ENCODE measurements at places on chromosomes 11 and 22.

DNA sequence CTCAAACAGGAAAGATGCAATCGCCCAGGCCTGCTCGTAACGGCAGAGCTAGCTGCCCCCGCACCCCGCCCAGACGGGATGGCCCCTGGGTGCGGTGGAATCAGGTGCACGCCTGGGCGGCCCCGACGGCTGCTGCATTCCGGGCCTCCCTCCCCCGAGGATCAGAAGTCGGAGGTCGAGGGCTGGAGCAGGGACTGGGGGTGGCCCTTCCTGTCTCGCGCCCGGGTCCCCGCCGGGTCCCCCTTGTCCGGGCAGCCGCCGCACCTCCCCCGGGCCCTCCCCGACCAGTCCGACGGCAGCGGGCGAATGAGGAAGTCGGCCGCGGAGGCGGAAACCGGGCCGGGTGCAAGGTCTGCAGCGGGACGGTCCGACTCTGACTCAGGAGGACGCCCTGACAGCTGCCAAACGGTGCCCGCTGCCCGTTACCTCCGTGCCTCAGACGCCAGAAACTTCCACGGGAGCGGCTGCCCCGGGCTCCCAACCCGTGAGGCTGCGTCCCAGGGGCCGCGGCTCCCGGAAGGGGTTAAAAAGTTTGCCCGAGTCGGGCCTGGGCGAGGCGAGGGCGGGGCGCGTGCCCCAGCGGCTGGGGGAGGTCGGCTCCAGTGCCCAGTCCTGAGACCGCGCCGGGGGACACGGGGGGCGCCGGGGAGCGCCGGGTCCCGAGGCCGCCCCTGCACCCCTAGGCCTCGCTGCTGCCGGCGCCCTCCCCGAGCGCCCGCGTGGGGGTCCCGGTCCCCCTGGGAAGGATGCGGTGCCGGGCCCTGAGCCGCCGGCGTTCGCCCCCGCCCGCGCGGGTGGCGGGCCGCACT is 663 bp downstream of the MYH9 start:
- DNase-seq, result no peak

DNA sequence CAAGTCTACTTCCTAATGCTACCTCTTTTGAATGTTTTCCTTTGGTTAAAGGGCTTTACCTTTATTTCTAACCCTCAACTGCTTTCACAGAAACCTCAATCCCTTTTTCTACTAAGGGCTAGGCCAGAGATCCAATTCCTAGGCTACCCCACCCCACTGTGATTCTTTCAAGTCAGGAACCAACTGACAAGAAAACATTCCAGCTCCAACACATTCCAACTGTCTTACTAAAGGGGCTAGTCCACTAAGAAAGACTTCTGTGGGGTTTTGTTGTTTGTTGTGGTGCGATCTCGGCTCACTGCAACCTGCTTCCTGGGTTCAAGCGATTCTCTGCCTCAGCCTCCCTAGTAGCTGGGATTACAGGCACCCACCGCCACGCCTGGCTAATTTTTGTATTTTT is 151.3 kb downstream of the APOL5 start:
- peak; percentile 52 for DNase-seq

- no peak for DNase-seq
These were observed 9.0 kb downstream of the RAC2 start for GRCh38 chr22:37234736-37235711.

- DNase-seq, result no peak
These were observed 8.3 kb upstream of the SORL1-AS1 start for GRCh38 chr11:121460941-121461514.

DNA sequence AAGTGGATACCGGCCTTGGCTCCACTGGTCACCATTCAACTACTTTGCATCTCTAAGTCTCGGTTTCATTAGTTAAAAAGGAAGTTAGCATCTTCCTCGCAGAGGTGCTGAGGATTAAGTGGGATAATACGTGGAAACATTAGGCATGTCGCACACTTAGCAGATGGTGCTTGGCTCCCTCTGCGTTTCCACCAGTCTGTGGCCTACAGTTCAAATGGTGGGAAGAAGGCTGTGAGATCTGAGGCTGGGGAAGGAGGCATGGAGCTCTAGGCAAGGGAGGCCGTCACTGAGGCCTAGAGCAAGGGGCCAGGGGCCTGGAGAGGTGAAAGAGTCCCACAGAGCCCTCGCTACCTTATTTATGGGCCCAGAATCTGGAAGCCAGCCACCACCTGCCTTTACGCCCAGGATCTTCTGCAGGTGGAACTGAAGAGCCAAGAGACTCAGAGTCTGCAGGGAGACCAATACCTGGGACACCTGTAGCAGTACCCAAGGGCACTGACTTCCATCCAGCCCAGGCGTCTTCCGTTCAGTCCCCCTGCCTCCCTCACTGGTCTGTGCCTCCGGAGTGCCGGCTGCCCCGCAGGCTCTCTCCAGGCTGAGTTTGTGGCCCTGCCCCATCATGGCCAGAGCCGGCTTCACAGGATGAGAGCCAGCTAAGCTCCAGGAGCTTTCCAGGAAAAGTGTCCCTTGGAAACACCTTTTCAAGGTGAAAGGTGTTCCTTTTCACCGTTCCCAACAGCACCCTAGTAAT is 66.1 kb upstream of the A4GALT start:
- no peak for DNase-seq

DNA sequence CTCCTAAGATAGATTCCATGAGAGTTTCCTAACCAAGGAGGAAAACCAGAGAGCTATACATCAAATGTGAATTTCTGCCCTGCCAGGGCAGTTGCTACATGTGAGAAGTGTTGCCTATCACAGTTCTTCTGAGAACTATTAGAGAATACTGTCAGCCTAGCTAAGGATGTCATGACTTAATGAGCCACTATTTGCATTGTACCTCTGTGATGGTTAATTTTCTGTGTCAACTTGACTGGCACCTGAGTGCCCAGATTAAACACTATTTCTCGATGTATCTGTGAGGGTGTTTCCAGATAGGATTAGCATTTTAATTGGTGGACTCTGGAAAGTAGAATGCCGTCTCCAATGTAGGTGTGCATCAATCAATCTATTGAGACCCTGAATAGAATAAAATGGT is 1.7 kb upstream of the TCN1 start:
- DNase-seq, result no peak

DNA sequence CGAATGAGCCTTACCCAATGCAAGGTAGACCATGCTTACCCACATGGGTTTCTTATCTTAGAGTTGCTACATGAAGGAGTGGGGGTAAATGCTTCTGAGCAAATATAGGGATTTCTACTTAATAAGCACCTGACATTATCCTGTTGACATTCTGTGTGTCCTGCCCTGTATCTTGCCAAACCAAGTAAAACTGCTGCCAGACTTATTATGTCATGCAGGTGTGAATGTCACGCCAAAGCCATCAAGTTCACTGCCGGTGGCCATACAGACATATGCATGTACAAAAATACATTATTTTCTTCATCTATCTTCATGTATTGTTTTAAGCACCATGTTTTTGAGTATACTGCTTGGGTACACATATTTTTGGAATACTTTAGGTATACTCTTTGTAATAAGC is 70.2 kb downstream of the NOX4 start:
- DNase-seq, result no peak

GRCh38 chr11:61080526-61080925 is 21.8 kb upstream of the CD5 start:
- no peak for DNase-seq

DNA sequence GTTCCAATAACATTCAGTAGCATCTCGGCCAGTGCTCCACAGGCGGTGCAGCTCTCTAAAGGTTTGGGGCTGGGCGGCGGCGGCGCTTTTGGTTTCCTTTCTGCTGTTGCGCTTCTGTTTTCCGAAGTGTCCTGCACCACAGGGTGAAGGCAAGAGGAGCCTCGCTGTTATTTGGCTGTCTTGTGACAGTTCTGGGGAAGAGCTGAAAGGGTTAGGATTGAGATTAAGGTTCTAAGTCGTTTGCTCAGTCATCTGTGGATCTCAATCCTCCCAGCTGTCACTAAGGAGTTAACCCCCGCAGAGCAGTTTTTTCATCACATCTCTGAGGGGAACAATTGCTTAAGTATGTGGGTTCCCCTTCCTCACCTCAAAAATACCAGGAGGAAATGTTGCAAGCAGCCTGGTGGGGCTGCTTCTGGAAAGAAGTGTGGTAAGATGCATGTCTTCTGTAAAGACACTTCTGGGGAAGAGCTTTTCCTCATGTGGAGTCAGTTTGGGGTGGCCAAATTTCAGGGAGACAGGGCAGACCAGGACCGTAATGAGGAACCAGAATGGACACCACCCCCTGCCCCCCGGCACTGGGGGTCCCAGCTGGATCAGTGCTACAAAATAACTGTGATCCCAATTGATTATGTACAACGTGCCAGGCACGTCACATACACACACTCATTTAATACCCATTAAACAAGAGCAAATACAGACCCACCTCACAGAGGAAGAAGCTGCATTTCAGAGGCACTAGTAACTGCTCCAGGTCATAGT is 14.2 kb downstream of the TMEM121B start:
- no peak for DNase-seq

DNA sequence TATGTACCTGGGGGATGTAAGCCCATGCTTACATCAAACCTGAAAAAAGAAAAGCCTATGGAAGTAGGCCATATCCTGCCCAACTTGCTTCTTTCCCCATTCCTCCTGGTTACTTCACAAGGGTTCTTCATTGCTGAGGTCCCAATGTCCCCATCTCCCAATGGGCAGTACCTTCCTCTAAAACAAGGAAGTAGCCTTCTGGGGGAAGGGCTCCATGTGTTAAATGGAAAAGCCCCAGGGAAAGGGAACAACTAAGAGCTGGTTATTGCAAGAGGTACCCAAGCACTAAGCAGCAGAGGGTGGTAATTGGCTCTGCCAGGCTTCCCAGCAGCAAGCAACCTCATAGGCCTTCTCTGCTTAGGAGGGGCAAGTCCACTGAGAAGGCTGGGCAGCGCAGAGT is 11.3 kb downstream of the TMEM216 start:
- DNase-seq, result no peak

DNA sequence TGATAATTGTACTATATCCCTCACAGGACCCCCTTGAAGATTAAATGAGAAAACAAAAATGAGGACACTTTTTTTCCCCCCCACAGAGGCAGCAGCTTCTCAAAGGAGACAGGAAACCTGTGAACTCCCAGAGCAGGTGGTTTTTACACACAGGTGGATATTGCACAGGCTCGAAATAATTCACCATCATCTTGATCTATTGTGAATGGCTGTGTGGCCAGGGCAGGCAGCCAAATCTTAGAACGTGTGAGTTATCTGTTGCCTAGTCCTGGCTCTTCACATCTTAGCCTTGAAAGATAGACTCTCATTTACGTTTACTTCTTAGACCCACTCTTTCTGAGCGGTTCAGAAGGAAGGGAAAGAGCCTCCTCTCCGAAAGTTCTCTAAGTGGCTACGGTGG is 23.5 kb downstream of the PPFIBP2 start:
- DNase-seq, result no peak

- DNase-seq, result no peak
These were observed 154.1 kb upstream of the CTSC start for GRCh38 chr11:88491674-88492073.

- DNase-seq, result no peak
These were observed at the start of gene GPR152 for GRCh38 chr11:67452141-67452952. TSS of gene GPR152 (minus strand) at chr11:67452729. CDS start at chr11:67452724, 5 bp downstream.

GRCh38 chr11:111963931-111964340 is 26.8 kb downstream of the DIXDC1 start:
- no peak for DNase-seq

GRCh38 chr11:117011541-117011898 is 86.7 kb downstream of the SIK3 start:
- peak; percentile 87 for DNase-seq

DNA sequence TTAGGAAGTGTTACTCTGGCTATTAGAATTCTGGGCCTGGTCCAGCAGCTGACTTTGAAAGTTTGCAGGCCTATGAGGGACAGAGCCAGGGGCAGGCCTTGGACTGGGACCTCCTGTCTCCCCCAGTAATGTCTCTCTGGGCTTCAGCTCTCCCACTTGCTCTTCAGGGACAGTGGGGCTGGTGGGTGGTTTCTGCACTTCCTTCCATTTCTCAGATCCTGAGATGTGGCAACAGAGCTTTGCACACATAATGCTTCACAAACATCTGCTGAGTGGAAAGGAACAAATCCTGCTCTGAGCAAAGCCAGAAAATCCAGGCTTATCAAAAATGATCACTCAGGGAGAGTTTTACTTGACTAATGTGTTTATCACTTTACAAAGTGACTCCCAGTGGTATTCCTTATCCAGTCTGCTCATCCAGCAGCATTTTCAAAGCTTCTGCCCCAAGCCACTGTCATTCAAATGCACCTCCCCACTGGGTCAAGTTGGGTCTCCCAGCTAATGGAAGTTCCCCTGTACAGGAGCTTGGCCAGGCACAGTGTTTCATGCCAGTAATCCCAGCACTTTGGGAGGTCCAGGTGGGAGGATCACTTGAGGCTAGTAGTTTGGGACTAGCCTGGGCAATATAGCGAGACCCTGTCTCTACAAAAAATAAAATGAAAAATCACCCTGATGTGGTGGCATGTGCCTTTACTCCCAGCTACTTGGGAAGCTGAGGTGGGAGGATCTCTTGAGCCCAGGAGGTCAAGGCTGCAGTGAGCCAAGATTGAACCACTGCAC is 13.5 kb upstream of the OSBP2 start:
- DNase-seq, result no peak

- no peak for DNase-seq
These were observed 244.1 kb downstream of the MN1 start for GRCh38 chr22:27557286-27558008.

DNA sequence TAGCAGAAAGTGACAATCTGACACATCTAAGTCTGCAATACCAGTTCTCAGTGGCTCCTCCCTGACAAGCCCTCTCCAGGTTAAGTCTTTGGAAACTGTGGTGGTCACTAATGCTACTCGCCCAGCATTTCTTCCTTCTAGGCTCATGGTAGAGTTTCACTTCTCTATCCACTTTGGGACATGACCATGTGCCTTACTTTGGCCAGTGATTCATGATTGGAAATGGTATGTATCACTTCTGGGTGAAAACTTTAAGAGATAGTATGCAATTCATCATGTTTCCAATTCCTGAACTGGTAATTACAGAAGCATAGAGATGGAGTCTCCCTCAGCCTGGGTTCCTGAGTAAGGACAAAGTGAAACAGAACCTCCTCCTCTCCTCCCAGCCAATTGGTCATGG is 151.5 kb upstream of the LMO1 start:
- DNase-seq, result no peak

DNA sequence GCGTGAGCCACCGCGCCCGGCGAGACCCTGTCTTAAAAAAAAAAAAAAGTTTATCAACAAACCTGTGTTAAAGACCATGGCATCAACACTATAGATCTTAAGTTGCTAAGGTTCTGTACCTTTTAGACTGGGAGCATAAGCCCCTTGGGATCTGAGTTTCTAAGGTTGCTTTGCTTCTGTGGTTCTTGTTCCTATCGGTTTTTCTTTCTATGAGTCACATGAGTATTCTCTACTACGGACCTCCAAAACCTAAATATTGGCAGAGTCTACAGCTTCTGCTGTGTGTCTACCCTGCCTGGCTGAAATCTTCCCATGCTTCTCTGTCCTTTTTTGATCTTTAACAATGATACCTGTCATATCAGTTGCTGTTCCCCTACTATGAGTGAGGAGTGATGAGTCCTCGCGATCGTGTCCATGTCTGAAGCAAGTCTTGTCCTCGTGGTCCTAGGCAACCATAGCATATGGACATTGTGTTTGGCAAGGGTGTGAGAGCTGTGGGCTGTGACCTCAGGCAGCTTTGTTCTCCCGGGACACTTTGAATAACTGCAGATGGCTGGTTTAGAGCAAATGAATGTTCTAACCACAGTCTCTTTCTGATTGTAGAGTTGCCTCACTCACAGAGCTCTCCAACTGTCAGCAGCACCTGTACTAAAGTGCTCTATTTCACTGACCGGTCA is 9.0 kb upstream of the DLAT start:
- peak; percentile 15 for DNase-seq

- DNase-seq, result no peak
These were observed 4.3 kb downstream of the CADM1 start for GRCh38 chr11:115499891-115500290.

Measured in fibroblast of skin of right biceps (primary cell).